D341Med (cell line): ENCODE measurements at places on chromosomes 2 and 18.

GRCh38 chr2:15991231-15991630 is 50.9 kb downstream of the MYCN start:
- no peak for DNase-seq

DNA sequence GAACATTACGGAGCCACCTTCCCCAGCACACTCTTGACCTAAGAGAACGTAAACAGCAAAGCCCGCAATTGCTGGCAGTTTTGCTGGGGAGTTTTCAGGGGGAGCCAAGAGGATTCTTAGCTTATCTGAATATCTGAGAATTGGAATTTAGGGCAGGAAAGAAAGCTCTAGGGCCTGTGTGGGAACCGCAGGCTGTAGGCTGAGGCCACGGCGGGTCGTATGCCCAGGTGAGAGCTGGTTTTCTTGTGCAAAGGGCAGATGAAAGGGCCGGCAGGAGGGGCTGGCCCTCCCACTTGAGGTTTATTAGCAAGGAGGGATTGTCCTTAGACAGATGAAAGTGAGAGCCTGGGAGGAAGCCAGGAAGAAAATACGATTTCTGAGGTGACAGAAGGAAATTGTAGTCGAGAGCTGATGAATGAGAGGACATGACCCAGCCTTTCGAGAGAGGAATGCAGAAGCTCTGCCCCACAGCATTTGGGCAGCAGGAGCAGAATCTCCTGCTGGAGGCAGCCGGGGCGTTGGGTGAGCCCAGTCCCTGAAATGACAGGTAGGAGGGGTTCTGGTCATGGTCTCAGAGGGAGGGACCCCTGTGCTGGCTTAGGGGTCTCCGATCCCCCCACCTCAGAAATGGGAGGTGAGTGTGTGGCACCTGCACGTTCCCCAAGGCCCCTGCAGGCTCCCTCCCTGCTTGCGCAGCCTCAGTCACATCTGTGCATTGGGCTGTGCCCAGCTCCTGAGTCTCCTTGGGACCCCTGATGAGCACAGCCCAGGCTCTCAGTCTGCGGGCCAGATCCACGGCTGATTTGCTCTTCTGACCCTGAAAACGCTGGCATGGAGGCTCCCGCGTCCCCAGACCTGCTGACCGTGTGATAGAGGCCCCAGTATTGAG is 61.1 kb downstream of the CABLES1 start:
- peak; percentile 58 for DNase-seq

DNA sequence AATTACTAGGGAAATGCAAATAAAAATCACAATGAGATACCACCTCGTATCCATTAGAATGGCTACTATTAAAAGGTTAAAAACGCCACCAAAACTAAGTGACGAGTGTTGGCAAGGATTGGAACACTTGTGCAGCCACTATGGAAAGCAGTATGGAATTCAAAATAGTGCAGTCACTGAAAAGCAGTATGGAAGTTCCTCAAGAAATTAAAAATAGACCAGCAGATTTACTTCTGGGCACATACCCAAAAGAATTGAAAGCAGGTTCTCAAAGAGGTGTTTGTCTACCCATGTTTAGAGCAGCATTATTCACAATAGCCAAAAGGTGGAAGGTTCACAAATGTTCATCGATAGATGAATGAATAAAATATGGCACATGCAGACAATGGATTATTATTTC is 149.7 kb upstream of the STON1 start:
- DNase-seq: no peak

DNA sequence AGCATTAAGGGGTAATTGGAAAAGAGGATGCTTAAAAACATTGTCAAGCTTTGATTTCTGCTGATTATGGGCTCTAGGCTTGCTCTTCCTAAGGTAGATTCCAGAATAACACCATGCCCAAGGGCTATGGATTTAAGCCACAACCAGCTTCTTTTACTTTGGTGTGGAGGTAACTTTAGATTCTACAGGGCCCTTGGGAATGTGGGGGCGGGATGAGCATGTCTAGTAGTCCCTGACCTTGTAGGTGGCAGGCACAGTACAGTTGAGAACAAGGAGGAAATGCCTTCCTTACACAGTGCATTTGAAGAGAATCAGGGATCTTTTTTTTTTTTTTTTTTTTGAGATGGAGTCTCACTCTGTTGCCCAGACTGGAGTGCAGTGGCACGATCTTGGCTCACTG is 364.2 kb downstream of the NYAP2 start:
- no peak for DNase-seq

DNA sequence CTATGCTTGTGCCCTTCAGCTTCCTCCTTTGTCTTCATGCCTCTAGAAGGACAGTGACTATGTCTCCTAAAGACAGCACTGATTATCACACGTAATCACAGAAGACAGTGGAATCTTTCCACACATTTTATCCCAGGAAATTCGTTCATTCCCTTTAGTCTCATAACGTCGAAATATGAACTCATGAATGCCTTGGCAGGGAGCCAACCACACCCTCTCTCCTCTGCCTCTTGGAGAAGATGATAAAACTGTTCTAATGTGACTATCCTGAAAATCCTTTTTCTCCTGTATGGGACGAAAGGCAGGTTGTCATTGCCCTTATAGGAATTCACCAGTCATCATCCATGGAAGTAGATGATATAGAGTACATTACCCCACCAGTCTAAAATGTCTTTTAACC is 726.6 kb upstream of the FANCL start:
- DNase-seq: no peak

DNA sequence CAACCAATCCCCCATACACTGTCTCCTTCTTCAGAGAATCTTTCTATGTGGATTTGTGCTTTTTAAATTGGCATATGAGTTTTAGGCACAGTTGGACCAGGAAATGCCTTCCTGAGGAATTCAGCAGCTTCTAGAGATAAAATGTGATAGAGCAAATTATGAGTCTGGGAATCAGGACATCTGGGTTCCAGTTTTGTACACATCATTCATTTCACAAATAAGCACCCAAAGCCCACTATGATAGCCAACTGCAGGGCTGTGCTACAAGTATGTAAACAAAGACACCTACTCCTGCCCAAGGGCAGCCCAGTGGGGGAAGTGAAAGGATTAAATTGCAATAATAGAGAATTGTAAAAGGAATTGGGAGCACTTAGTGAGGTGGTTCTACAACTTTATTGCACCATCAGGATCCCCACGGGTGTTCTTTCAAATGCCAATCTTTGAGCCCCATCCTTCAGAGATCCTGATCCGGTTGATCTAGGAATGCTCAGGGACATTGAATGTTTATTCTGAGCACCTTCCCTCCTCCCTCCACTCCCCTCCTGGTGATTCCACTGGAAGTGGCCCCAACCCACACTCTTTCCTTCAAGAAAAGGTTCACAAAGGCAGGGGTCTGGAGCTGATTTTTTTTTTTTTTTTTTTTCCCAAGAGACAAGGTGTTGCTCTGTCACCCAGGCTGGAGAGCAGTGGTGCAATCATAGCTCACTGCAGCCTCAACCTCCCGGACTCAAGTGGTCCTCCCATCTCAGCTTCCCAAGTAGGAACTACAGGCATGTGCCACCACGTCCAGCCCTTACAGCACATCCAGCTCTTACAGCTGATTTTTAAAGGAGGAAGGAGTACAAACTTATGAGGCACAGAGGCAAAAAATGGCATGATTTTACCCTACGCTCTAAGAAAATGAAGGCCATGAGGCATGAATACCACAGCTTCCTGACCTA is 11.1 kb upstream of the KCMF1 start:
- DNase-seq: no peak

GRCh38 chr2:10238396-10238795 is 64.3 kb upstream of the HPCAL1 start:
- no peak for DNase-seq
